ENCODE measurements at places on chromosomes 6 and 20.
A peak's percentile ranks its signal among the peaks of the same experiment; 100 is the strongest.

DNA sequence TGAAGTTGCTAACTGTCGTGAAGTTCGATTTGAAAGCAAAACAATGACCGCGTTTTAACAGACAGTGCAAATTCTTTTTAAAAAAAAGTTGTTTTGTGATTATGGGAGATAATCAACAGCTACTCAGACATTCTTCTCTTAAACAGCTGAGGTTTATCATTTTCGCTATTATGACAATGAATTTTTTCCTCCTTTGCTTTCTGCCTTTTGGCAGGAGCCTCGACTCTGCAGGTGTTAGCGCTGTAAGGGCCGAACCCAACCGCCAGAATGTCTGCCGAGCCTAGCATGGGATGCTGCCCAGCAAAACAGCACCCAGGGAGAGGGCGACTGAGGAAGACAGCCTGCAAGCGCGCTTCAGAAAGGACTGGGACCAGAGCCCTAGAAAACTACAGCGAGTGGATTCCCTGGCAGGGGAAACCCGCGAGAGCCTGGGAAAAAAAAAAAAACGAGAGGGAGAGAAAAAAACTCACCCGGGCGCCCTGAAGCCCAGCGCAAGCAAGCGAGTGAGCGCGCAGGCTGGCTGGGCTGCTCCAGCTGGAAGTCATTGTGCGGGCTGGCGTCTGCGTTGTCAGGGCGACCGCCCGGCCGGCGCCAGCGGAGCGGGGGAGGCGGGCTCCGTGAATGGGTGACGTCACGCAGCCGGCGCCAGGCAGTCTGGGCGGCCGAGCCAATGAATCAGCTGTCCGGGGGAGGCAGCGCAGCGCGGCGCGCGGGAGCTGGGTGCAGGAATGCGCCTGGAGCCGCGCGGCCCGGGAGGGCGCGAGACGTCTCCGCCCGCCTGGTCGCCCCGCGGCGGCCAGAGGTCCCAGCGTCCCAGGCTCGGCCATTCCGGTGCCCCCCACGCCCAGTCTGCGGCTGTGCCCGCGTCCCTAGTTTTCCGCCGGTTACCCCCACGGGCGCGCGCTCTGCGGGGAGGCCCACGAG is 32.7 kb upstream of the ID4 start:
- no peak for DNase-seq

- DNase-seq, result peak; percentile 28
These were observed 30.9 kb downstream of the MAP3K5 start for GRCh38 chr6:136761227-136761922.

- no peak for DNase-seq
These were observed 22.6 kb upstream of the ASF1A start for GRCh38 chr6:118871331-118871730.

DNA sequence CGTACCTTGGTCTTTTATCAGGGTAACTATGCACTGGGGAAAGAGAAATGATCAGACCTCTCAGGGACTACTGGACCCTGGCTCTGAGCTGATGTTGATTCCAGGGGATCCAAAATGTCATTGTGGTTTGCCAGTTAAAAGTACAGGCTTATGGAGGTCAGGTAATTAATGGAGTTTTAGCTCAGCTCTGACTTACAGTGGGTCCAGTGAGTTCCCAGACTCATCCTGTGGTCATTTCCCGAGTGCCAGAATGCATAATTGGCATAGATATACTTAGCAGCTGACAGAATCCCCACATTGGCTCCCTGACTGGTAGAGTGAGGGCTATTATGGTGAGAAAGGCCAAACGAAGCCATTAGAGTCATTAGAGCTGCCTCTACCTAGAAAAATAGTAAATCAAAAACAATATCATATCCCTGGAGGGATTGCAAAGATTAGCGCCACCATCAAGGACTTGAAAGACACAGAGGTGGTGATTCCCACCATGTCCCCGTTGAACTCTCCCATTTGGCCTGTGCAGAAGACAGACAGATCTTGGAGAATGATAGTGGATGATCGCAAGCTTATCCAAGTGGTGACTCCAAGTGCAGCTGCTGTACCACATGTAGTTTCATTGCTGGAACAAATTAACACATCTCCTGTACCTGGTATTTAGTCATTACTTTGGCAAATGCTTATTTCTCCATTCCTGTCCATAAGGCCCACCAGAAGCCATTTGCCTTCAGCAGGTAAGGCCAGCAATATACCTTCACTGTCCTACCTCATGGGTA is 152.4 kb downstream of the THBS2 start:
- DNase-seq, result no peak

- DNase-seq, result no peak
These were observed 114.0 kb upstream of the FOXA2 start for GRCh38 chr20:22698259-22698842.

DNA sequence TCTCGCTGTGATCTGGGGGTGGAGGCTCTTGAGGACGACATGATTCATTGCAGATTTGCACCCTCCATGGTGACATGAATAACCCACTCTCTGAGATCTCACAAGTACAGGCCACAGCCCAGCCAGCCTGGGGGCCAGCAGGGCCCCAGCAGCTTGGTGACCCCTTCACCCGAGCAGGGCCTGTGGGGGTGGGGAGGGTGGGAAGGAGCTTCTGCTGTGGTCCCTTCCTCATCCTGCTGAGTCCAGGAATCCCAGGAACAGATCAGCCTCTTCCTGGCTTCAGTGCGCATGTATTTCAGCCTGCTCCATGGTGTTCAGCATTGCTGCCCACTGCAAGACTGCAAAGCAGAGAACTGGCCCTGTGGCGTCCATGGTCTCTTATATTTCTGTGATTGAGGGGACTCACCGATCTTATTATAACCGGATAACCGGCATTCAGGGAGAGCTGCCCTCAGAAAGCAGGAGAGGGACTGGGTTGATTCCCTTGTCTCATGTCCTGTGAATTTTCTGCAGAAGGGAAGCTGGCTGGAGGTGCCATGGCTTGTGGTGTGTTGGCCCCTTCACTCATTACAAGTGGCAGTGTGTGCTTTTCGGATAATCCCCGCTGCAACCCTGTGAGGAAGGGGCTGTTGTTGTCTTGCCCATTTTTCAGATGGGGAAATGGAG is 118.8 kb upstream of the FRMD1 start:
- DNase-seq, result no peak

GRCh38 chr20:35006531-35006971 is 50.9 kb downstream of the MYH7B start:
- DNase-seq, result no peak

DNA sequence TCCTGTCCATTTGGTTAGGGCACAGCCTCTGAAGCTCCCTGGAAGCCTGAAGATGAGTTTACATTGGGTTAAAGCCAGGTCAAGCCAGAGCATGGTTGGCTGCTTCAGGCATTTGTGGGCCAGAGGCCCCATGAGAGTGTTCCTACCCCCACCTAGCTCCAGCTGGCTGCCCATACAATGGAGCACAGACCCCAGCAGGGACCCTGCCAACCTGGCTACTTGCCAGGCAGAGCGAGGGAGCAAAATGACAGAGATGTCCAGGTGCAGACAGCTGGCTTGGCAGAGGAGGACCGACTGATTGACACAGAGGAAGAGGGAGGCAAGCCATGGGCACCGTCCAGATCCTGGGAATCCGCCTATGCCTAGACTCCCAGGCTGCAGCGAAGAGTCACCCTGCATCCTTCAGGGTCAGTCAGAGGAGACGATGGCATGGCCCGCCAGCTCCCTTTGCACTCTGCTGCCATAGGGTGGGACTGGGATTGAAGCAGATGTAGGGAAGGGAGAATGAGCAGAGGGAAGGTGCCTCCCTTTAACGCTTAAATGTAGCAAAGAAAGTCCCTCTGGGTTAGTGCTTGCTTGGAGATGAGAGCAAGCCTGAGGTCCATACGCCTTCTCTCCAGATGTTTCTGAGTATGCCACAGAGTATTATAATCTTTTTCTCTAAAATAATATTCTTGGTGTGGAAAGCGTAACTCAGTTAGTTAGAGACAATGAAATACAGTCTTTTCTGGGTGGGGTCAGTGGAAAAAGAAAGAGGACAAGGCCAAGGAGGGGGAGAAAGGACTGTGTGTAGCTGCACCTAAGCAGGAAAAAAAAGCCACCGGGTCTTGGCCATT is 77.6 kb upstream of the FYN start:
- DNase-seq, result no peak

- DNase-seq, result no peak
These were observed 28.6 kb upstream of the CCN2 start for GRCh38 chr6:131979515-131980337.

- no peak for DNase-seq
These were observed 114.6 kb upstream of the HSF2 start for GRCh38 chr6:122284848-122285247.

GRCh38 chr6:110408901-110409300 is 6.5 kb downstream of the DDO start:
- no peak for DNase-seq
